ENCODE measurements at places on chromosomes 16 and 17.

- DNase-seq, result no peak
Observed at GRCh38 chr16:23496821-23497542, 13.3 kb downstream of the GGA2 start.

- no peak for DNase-seq
Observed at GRCh38 chr17:4043862-4044261, 79.6 kb upstream of the ATP2A3 start.

GRCh38 chr16:85816159-85816558, 16.7 kb downstream of the COX4I1 start:
- no peak for DNase-seq

DNA sequence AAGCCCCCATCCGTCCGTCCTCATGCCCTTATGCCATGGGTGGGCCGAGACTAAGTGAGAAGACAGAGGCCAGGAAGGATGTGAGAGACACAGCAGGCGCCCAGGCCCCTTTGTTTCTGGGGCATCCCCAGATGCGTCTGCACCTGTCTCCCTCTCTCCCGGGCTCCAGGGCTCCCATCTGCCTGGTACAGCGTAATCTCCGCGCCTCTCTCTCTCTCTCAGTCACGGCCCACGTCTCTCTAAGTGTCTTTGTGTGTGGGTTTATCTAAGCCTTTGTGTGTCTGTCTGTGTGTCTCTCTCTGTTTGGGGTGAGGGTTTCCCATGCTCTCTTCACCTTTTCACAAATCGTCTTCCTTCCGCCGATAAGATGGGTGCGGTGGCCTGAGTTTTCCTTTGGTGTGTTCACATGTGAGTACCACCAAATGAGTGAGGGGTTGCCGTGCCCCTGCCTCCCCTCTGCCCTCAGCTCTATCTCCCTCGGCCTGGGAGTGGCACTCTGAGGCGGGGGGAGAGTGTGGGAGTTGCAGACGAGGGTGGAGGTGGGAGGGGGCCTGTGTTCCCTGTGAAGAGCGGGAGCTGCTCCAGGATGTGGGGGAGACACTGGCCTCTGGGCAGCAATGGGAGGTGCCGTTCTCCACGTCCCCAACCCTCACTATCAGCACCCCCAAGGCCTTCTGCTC, 25.8 kb upstream of the ABCC3 start:
- DNase-seq, result no peak

- DNase-seq, result no peak
Observed at GRCh38 chr17:47998044-47998443, 27.1 kb downstream of the CDK5RAP3 start.

DNA sequence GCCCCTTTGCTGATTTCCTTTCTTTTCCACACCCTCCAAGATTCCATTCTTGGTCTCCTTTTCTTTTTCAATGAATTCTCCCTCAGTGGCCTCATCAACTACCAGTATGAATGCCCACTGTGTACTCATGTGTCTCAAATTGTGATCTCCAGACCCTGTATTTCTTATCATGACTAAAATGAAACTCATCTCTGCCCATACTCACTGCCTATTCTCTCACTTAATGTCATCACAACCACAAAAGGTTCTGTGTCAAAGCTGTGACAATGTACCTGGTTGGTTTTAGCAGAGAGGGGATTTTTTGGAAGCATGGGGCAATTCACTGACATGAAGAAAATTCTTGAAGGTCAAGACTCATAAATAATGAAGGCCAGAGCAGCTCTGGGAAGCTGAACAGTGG, 11.5 kb upstream of the TBX4 start:
- DNase-seq, result no peak

DNA sequence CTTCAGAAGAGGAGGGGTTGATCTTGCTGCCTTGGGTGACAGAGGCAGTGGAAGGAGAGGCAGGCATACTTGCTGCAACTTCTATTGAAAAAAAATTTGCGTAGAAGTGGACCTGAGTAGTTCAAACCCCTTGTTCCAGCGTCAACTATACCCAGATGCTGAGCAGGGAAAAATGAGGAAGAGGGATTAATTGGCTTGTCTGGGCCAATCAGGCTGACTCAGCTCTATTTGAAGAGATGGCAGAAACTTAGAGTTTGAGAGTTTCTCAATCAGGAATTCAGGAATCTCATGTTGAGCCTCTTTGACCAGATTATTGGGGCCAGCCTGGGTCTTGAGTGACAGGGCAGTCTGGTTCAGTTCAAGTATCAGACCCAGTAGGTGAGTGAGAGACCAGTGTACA, 17.6 kb downstream of the CASC3 start:
- no peak for DNase-seq

DNA sequence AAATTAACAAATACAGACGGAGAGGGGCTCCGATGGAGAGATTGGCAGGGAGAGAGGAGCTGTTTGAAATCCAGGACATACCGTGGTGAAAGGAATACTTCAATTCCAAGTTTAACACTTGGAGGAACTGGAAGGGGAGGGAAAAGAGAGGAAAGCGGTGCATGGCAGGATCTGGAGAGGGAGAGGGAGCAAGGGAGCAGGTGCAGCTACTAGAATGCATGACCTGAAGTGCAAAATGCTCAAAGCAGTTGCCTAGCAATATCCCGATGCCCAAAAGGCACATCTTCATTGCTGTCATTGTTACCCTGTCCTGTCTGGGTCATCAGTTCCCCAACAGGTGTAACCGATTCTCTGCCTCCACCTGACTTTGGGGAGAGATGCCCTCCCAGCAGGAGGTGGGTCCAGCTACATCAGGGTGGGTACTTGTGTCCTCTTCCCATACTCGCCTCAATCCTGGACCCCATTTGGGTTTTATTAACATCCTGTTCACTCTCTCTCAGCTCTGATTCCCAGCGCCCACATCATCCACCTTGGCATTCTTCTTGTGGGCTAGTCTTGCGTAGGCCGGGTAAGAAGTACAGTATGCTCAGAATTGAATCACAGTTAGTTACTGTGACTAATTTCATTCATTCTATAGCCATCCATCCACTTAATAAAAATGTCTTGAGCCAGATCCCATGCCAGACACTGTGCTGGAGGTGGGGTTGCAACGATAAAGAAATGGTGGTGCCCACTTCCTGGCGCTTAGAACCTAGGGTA, 37.4 kb upstream of the EMP2 start:
- no peak for DNase-seq

DNA sequence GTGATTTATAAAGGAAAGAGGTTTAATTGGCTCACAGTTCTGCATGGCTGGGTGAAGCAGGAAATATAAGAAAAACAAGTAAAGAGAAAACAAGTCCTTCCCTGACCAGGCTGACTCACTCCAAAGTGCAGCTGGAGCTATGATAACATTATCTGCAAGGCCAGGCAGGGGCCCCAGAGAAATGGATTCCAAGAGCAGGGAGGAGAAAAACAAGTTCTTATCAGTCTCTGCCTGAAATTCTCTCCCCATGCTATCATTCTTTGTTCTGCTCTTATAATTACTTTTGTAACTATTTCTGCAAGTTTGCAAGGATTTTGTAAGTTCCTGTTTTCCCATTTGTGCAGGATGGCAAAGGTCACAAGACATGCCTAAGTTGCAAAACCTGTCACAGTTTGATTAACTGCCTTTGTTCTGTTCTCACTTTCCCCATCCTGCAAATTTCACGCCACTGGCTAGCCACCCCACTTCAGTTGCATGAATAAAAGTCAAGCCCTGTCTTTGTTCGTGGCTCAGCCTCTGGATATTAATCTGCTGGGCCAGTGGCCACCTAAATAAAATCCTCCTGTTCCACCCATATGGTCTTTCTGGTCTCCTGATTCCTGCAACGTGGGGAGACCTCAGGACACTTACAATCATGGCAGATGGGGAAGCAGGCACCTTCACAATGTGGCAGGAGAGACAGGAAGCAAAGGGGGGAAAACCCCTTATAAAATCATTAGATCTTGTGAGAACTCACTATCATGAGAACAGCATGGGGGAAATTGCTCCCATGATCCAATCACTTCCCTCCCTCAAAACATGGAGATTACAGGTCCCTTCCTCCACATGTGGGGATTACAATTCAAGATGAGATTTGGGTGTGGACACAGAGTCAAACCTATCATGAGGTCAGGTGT, 13.1 kb downstream of the ABCA9 start:
- no peak for DNase-seq

GRCh38 chr17:29747660-29748059, 124.9 kb upstream of the CORO6 start:
- no peak for DNase-seq

GRCh38 chr17:49001671-49002070, 4.5 kb downstream of the IGF2BP1 start:
- no peak for DNase-seq

DNA sequence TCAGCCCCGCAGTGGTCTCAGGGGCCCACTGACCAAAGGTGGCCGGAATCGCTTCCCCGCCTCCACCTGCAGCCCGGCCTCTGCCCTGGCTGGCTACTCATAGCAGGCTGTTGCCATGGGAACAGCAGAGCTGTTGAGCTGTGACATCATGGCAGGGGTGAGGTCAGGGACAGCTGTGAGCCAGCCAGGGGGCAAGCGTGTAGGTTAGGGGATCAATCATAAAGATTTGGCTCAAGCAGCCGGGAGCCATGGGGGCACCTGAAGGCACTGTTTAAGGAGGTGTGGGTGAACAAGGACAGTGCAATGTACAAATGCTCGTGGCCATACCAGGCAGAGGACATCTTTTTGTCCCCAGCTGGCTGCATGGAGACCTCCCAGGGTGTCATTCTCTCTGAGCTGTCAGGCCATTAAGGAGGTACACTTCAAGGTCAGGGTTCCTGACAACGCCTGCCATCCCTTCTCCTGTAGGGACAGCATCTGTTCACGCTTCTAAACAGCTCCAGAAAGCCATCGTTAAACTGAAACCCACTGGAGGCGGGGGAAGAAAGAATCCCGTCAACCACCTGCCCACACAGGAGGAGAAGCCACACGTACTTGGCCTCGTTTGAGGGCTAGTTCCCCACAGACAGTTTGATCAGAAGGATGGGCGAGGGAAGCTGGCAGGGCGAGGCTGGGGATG, at the start of gene CEP295NL:
Gene CEP295NL (minus strand): TSS at position 101 of the 679 bp plus-strand sequence. CDS start 1,373 bp downstream, outside the sequence.
- no peak for DNase-seq

DNA sequence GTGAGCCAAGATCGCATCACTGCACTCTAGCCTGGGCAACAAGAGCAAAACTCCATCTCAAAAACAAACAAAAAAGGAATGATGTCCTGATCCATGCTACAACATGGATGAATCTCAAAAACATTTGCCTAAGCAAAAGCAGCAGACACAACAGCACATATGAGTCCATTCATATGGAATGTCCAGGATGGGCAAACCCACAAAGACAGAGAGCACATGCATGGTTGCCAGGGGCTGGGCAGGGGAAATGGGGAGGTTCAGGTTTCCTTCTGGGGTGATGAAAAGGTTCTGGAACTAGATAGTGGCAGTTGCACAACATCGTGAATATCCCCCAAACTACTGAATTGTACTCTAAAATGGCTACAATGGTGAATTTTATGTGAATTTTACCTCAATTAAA, 35.3 kb upstream of the RAI1 start:
- DNase-seq, result no peak

GRCh38 chr17:3903881-3904290, 11.0 kb upstream of the CAMKK1 start:
- DNase-seq, result no peak

DNA sequence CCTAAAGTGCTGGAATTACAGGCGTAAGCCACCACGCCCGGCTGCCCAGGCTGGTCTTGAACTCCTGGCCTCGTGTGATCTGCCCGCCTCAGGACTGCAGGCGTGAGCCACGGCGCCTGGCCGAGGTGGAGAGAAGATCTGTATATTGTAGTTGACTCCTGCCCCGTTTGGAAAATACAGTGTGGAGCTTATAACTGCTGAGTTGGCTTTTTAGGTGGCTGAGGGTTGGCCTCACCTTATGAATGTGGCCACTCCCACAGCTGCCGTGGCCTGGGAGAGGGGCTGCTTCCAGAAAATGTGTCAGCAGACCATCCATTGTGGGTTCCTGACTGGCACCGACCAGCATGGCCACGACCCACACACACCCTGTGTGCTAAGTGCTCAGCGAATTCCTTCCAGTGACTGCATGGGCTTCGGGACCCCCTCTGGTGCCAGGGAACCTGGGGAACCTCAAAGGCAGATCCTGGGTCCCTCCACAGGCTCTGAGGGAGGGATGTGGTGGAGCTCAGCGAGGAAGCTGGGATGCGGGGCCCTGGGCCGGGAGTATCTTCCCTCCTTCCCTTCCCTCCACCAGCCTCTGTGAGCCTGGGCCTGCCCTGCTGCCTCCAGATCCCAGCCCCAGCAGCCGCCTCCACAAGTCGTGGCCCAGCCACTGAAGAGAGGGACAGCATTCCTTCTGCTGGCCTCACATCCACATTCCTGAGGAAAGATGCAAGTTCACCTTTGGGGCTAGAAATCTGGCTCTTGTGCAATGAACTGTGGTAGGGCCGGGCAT, 10.9 kb upstream of the RAB11FIP3 start:
- DNase-seq, result no peak

GRCh38 chr17:49146620-49147306, 14.2 kb downstream of the B4GALNT2 start:
- DNase-seq, result no peak

DNA sequence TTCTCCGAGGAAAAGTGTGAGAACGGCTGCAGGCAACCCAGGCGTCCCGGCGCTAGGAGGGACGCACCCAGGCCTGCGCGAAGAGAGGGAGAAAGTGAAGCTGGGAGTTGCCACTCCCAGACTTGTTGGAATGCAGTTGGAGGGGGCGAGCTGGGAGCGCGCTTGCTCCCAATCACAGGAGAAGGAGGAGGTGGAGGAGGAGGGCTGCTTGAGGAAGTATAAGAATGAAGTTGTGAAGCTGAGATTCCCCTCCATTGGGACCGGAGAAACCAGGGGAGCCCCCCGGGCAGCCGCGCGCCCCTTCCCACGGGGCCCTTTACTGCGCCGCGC, at the start of gene ERBB2:
Gene ERBB2 (plus strand): TSS at position 247 of the 330 bp plus-strand sequence. CDS start 175 bp downstream, outside the sequence.
- DNase-seq, result no peak

- no peak for DNase-seq
Observed at GRCh38 chr16:26816266-26816665, 250.5 kb upstream of the C16orf82 start.

- no peak for DNase-seq
Observed at GRCh38 chr17:55722742-55723487, at the start of gene TMEM100. Gene TMEM100 (minus strand): TSS chr17:55722864. CDS start chr17:55721070, 1,794 bp downstream.

DNA sequence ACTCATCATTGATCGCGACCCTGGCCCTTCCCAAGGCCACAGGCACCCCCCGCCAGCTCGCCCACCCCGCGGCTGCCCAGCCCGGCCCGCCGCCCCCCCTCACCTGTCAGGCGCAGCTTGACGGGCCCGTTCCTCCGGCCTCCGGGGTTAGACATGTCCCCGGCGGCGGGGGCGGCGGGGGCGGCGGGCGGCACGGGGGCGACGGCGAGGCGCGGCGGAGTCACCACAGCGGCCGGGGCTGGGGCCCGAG, 456 bp downstream of the SMURF2 start:
- no peak for DNase-seq

DNA sequence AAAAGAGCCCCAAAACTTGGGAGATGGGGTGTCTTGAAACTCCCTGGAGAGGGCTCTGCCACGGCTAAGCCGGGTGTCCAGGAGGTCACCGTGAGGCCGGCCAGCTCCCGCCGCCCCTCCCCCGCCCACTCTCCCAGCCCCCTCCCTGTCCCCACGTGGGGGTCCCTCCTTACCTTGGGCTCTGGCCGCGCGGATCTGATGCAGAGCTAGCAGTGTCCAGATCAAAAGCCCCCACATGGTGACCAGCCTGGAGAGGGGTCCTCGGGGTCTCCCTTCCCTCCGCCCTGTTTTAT, 447 bp downstream of the SDK2 start:
- no peak for DNase-seq
